ENCODE measurements at places on chromosomes 12 and 14. TPM values are rescaled to one million over a fixed set of nuclear protein-coding genes. Genes with fewer than 3 reads are reported as not detected.

- no peak for DNase-seq
These were observed 21.8 kb downstream of the CCNK start for GRCh38 chr14:99502989-99503421.

GRCh38 chr14:80955416-80955941 lies at the start of gene TSHR:
TSS of gene TSHR (plus strand) at chr14:80955621. CDS start at chr14:80955681, 60 bp downstream.
- no peak for DNase-seq

- DNase-seq = no peak
These were observed 170.6 kb downstream of the CRADD start for GRCh38 chr12:93847517-93848474.

DNA sequence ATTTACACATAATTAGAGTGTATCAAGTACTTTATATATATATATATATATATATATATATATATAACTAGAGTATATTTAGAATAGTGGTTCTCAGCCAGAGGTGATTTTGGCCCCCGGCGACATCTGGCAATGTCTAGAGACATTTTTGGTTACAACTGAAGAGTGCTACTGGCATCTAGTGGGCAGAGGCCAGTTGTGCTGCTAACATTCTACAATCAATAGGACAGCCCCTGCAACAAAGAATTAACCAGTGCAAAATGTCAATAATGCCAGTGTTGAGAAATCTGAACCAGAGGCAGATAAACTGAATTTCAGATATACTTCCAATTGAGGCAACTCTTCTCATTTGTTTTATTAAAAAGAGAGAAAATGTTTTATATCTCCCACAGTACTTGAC lies 8.9 kb downstream of the GTF2A1 start:
- no peak for DNase-seq

- DNase-seq = no peak
These were observed 61.4 kb upstream of the PLEKHA5 start for GRCh38 chr12:19068137-19068536.

DNA sequence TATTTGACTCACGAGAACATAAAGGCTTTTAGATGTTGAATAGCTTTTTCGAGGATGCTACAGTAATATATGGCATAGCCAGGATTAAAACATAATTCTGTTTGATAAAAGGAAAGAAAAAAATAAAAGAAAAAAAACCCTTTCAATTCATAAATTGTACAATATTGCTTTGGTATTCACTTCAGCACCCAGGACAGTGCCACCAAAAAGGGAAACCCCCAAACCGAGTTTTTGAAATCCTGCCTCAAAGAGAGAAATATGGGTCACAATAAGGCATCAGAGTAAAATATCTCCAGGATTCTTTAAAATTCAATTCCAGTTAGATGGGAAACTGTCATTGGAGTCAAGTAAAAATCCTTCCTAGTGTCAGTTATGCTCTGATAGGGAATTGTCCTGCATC lies 551.2 kb upstream of the SEL1L start:
- DNase-seq = no peak

DNA sequence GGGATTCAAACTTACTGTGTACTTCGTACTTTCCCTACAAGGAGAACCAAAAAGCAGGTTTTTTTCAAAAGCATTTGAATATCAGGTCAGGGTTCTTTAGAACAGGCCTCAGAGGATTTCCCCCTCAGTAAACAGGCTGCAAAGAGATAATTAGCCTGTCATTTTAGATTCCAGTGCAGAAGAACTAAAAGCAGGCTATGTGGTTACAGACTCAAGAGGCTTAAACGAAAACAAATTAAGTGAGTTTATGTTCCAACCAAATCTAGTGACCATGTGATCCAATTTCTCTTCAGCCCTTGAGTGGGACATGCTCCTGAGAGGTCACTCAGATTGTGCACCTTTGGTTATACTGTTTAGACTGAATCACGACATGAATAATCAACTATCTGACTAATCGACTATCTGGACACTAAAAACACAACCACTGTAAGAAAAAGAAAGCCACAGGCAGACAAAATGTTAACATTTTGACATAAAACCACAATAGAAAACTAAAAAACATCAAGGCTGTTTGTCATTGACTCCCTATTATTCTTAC lies 4.5 kb downstream of the TMED8 start:
- DNase-seq = no peak

TPPP2 gene
- total RNA-seq = 0.94 TPM

SIX4 gene
- total RNA-seq = 0.15 TPM

REM2 gene
- total RNA-seq = 0.24 TPM

SERPINA10 gene
- total RNA-seq = 0.48 TPM

- no peak for DNase-seq
These were observed 297.9 kb upstream of the G2E3 start for GRCh38 chr14:30260833-30261607.
